ENCODE measurements at places on chromosomes 5 and 9. TPM values are rescaled to one million over a fixed set of nuclear protein-coding genes. Genes with fewer than 3 reads are reported as not detected.

Gene GRK6
- polyA plus RNA-seq = 38.5 TPM

Gene GLDC
- 0.69 TPM for polyA plus RNA-seq

Gene SPATA31E1
- polyA plus RNA-seq = not detected

Gene EGR1
- polyA plus RNA-seq = 7.0 TPM

Gene PCDHGA11
- 2.5 TPM for polyA plus RNA-seq

Gene SLU7
- polyA plus RNA-seq = 18.0 TPM

Gene ACTBL2
- polyA plus RNA-seq = 2.7 TPM

Gene MAMDC4
- 0.82 TPM for polyA plus RNA-seq

Gene GABRP
- 0.06 TPM for polyA plus RNA-seq

Gene SLC27A6
- 1.1 TPM for polyA plus RNA-seq

DNA sequence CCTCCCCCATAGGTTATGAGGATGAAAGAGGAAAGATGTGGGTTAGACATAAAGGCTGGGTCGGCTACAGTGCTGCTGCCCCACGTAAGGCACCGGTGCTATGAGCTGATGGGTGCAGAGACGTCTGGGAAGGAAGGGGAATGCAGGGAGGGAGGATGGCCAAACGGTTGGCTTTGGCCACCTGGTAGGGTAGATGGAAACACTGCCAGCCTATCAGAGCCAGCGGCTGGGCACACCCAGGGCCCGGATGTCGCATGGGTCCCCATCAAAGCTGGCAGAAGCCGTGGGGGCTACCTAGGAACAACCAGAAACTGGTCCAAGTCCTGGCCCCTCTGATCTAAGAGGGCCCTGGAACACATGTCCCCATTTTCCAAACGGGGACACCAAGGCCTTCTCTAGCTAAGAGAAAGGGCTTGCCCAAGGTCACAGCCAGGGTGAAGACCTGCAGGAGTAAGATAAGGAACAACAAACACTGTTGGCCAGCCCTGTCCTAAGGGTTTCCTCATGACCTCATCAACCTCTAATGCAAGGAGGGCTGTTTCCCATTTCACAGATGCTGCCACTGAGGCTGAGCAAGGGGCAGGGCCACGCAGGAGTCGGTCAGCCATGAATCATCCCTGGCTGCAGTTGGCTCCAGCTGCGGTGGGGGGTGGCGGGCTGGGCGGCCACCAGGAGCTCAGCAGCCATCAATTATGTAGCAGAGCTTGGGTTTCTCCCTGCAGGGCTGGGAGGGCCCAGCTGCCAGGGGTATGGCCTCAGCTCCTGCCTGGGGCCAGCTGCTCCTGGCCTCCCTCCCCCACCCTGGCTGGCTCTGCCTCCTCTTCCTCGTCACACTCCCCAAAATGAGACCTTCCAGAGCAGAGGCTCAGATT, 4.9 kb downstream of the SH3GLB2 start:
- DNase-seq = no peak

DNA sequence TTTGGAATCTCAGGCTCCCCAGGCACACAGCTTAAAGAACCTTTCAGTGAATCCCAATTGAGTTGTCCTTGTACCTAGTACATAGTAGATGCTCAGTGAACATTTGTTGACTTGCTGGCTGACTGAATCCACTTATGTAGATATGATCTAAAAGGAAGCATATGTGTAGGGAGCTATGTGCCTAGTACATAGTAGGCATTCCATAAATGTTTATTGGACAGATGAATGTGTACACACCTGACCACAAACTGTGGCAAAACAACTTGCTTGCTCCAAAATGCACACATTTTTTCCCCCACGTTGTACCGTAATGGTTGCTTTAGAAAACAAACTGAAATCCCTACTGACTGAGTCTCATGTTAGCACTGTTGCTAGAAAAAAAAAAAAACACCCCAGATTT, 80.2 kb upstream of the IL12B start:
- no peak for DNase-seq

DNA sequence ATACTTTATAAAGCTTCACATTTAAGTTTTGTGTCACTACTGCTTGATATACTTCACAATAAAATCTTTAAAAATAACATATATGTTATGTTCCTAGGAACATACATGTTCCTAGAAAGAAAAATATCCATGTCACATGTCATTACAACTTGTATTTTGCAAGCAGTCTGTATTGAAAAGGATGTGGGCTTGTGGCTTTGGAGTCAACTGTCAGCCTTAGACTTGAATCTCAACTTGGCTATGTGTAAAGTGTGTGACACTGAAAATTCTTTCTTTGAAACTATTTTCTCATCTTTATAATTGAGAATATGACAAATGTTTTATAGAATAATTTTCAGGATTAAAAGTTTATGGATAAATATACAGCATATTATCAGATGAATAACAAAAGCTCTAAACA, 273.1 kb downstream of the KIAA0825 start:
- no peak for DNase-seq

DNA sequence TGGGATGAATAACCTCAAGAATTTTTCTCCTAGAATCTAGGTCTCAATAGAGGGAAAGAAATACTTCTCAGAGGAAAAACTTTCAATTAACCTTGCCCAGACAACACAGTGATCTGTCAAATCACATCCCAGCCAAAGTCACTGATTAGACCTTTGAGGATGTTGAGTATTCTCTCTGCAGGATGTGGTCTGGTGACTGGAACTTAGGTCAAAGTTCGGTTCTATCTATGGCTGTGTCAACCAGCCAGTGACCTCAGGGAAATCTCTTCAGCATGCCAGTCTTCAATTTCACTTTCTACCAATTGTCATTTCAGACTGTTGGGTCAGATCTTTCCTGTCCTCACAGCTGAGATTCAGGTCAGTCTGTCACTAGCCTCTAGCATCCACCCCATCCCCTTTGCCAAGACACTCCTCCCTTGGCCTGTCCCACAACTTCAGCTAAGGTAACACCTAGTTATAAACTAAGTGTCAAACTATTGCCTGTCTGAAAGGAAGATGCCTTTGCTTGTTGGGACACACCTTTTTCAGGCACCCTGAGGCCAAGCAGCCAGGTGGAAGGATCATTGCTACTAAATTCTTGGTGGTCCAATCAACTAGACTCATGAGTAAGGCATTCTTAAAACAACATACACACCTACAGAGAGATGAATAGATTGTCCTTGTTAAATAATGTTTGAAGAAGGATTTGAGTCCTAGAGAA, 156.3 kb upstream of the FST start:
- peak; percentile 99 for DNase-seq

DNA sequence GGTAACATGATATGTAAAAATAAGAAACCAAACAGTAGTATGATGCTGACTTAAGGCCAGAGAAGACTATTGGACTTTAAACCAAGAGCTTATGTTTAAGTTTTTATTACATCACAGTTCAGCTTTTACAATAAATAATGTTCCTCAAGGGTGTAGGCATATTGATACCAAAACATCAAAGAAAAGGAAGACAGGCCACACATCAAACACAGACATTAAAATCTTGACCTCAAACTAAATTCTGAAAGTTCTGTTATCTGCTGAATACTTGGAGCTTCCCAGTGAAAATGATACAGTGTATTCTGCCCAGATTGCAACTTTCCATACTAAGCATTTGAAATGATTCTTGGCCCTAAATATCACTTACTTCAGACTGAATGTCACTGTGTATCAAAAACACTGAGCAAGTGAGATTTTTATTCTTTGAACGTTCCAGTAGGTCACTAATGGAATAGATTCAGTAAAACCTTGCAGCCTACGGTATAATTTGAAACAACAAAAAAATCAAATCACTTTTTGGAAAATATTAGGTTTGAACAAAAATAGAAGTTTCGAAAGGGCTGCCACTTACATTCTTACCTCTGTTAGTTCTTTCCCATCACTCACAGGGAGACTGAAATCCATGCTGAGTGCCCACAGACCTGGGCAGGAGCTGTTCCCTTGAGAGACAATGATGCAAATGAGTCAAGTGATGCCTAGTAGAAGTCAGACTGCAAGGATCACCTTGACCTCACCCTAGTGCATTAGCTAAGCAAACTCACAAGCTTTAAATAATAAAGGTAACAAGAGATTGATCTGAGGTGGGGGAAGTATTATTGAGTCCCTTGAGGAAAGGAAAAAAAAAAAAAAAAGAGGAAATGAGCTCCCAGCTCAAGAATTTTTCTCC, 2.5 kb downstream of the LPAR1 start:
- DNase-seq = no peak

- DNase-seq = no peak
These were observed 41.4 kb downstream of the PAM start for GRCh38 chr5:102796498-102796897.

DNA sequence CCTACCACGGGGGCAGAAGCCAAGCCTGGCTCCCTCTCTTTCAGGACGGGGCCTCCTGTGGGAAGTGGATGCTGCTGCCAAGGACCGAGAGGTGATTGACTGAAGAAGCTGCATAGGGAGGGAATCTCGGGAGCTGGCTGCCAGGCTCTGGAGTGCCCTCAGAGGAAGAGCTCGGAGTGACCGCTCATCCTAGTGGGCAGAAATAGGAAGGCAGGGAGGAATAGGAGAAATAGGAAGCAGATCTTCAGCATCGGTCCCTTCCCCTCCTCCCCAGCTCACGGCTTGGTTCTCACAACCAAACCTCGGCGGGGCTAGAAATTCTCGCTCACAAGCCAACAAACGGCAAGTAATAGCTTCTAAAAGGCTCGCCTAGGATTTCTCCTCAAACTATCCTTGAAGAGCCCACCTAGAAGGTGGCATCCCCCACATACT, 159.9 kb upstream of the RAI14 start:
- DNase-seq = no peak

DNA sequence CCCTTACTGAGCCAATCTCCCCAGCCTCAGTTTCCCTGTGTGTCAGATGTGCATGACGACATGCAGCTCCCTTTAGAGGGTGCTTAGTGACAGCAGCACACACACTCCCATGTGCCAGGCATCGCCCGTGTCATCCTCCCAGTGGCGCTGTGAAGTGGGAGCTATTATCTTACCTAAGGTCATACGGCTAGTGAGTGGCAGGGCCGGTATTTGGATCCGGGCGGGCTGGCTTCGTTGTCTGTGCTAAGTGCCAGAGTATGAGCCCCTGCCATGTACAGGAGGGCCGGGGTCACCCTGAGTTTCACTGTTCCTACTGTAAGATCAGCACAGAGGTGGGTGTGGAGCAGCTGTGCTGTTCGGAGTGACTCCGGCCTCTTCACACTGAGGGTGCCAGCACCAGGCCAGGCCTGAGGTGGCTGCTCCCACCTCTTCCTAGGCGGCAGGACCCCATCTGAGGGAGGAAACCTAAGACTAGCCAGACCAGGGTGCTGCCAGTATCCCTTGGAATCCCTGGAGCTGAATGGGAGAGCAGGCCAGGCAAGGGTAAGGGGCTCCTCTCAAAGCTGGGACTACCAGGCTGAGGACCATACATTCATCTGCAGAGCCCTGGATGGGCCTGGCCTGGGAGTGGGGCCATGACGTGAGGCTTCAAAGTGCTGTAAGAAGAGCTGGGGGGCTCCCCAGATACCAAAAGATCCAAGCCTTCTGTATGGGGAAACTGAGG, 22.5 kb downstream of the AQP7 start:
- no peak for DNase-seq

- DNase-seq = no peak
These were observed 274.6 kb upstream of the IRX2 start for GRCh38 chr5:3026099-3026498.

DNA sequence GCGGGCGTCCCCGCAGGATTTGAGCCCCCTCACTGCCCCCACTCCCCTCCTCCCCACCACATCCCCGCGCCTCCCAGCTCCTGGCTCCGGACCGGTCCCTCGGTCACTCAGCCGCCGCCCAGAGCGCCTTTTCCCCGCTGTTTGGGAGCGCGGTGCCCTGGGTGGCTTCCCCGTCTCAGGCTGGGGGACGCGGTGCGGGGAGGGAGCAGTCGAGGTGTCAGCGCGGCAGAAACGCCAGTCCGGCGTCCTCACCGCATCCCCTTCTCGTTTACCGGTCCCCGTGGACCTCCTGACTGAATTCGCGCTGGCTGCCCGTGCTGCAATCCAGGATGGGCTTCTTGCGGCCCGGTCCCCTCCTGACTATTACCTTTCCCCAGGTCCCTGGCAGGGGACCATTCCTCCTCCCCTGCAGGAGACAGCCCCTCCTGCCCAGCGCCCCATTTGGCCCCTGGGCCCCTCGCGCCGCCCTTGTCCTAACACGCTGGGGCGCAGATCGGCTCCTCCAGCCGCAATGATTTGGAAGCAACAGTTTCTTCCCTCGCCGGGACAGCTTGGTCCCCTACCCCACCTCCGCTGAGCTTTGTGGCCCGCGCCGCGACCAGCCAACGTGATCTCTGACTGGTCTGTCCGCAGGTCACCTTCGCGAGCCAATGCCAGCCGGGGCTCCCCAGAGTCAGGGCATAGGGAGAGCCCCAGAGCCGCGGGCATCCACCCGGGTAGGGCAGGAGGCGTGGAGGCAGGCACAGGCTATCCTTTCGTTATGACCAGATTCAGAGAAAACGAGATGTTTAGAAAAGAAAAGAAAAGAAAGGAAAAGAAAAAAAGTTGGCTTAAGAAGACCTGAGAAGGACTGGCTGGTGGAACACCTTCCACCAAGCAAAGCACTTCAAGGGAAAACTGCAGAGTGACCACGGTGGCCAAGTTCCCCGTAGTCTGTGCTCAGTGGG, 1.2 kb downstream of the ANKRD33B start:
- DNase-seq = no peak

DNA sequence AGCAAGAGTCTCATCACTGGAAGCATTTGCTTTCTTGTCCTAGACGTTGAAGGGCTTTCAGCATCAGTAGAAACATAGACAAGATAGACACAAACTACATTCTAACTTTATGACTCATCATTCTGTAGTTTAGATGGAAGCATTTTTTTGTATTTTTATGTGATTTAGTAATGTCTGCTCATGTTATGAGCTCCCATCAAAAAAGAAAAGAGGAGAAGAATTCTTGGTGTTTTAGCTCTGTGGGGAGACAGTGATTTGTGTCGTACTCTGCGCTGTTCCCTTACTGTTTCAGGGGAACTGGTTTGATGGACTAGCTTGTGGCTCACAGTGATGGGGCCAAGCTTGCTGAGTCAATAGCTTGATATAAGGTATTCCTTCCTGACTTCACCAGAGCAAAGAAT, 159.2 kb upstream of the WWC1 start:
- no peak for DNase-seq

DNA sequence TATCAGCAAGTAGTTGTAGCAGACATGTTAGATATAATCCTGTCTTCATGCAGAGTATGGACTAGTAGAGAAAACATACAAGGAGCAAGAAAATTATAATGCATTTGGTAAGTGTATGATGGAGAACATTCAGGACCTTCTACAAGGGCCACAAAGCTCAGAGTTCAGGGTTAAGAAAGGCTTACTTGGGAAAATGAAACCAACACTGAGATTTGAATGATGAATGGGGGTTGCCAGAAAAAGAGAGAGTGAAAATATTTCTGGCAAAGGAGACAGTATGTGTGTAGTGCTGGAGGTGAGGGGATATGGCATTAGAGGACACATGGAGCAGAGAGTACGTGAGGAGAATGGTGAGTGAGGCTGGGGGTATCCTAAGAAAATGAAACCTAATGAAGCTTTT, 169.8 kb upstream of the STK32A start:
- no peak for DNase-seq

All from keratinocyte (primary cell).